ENCODE measurements at places on chromosomes 5 and 9.

- DNase-seq, result no peak
These were observed 111.0 kb upstream of the IL7R start for GRCh38 chr5:35745660-35746059.

DNA sequence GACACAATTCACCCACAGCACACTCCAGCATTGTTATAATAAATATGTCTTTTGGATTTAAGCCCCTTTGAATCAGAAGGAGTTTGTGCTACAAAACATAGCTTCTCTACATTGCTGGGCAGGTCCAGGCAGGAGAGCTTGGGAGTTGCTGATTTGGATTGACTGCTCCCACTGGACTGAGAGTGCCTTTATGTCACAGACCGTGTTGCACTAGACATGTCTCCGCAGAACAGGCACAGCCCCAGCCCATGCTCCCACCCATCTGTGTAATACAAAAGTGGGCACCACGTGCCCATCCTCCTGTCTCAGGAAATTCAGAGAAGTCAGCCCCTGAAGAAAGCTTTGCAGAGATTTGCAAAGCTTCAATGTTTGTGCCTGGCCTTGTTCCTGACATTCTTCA is 117.1 kb downstream of the MED10 start:
- no peak for DNase-seq

GRCh38 chr5:179795863-179796833 is 2.4 kb downstream of the LTC4S start:
- peak; percentile 55 for DNase-seq

DNA sequence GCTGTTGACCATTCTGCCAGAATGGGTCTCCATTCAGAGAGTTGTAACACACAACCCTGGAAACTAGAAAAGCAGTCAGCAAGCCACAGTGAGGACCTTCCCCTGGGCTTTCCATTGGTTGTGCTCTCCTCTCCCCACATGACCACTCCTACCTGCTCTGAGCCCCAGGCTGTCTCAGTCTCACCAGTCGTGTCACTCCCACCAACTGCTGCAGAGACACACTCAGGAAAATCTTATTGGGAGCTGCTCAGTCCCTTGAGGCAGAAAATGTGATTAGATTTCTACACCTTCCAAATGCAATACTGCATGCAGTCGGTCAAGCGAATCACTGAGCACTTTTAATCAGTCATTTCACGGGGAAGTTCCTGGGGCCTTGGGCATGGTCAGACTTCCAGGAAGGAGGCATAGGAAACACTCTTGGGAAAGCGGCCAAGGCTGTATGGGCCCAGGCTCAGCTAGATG is 284.2 kb upstream of the NMUR2 start:
- no peak for DNase-seq

- DNase-seq, result peak; percentile 50
These were observed 180.9 kb downstream of the NR3C1 start for GRCh38 chr5:143222287-143223231.

- DNase-seq, result no peak
These were observed 1215.9 kb downstream of the EFNA5 start for GRCh38 chr5:106454651-106455415.

DNA sequence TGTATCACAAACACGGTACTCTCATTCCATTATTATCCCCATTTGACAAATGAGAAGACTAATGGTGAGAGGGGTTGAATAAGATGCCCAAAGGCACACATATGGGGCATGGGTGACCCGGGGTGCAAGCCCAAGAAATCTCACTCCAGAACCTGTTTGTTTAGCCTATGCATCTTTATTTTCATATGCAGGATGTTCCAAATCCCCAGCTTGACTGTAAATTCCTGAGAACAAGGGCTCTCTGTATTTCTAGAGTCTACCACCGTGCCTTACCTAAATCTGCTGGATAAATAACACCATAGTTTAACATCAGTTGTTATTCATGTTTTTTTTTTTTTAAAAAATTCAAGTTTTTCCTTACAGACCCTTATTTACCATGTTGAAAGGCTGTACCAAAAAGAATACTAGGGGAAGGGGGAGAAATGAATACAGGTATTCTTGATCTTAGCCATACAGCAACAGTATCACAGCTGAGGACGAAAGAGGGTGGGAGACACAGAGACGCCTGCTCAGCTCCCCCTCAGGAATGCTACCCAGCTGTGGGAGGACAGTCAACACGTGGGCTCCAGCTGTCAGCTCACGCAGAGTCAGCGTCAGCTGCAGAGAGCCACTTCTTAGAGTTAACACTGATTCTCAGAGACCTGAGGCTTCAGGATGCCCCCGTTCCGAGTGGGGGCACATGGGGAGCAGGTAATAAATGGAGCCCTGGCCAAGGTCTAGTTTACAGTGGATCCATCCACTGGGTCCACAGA is 86.6 kb downstream of the MED27 start:
- DNase-seq, result no peak

GRCh38 chr5:96007051-96007450 is 45.4 kb upstream of the ELL2 start:
- no peak for DNase-seq

DNA sequence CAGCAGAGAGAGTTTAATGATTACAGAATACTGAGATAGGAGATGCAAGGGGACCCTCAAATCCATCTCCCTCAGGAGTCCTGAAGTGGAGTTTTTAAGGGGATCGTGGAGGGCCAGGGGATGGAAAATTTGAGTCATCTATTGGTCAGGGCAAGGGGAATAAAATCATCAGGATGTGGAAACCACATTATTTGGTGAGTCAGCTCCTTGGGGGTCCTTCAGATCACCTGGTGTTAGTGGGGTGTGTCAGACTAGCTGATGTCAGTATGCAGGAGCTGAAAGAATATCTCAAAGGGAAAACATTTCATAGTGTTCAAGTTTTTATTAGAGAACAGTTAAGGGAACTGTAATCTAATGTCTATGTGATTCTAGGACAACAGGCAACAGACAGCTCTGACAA is 183.0 kb upstream of the FTMT start:
- DNase-seq, result no peak

DNA sequence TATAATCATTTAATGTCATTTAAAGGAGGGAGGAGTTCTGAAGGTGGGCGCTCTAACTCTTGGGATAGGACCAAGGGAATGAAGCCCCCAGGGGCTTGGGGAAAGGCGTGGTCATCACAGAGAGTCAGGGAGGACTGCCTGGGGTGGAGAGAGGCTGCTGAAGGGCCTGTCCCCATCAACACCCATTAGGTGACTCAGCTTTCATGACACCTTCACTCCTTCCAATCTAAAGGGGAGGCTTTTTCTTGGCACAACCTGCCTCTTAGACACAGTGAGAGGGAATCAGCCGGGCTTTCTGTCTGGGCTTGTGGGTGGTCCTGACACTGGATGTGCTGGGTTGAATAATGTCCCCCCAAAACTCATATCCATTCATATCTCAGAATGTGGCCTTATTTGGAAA is 31.4 kb upstream of the ANKRD33B start:
- no peak for DNase-seq

- no peak for DNase-seq
These were observed 184.0 kb downstream of the CACNA1B start for GRCh38 chr9:138061631-138062030.

GRCh38 chr9:137280474-137281344 is 3.2 kb downstream of the TOR4A start:
- no peak for DNase-seq

DNA sequence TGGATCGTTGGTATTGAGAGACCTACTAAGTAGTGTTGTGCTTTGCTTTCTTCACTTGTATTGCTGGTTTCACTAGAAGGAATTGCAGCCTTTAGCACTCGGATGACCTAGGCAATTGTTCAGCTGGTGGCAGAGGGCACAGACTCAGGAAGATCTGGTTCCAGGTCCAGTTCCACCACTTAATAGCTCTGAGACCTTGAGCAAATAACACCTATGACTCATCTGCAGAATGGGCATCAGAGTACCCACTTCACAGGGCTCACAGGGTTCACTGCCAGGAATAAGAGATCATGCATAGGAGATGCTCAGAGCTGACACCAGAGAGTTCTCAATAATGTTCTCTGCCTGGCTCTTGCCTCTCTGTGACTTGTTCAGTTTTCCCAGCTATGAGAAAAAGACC is 133.6 kb downstream of the SIL1 start:
- DNase-seq, result no peak

- no peak for DNase-seq
These were observed 670.1 kb upstream of the CDH9 start for GRCh38 chr5:27708534-27708933.

DNA sequence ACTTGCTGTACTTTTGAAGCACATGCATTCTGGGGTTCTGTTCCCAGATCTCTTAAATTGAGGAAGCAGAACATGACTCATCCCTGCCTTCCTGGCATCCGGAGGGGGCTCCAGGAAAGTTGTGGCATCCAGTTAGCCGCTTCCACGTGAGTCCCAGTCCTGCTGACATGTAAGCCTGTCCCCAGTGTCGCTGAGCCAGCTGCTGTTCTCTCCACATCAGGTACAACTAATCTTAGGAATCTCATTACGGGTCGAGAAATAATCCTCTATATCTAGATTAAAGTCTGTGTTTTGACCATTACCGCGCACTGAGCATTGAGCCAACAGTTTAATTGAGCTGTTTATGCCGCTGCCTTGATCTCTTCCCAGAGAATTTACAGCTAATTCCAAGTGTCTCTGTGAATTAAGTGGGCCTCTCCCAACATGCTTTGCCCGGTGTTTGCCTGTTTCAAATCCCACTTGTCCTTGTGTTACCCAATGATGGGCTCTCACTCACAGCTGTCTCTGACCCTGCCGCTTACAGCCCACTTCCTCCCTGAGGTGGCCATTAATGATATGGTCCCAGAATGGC is 10.5 kb upstream of the SHB start:
- DNase-seq, result no peak

DNA sequence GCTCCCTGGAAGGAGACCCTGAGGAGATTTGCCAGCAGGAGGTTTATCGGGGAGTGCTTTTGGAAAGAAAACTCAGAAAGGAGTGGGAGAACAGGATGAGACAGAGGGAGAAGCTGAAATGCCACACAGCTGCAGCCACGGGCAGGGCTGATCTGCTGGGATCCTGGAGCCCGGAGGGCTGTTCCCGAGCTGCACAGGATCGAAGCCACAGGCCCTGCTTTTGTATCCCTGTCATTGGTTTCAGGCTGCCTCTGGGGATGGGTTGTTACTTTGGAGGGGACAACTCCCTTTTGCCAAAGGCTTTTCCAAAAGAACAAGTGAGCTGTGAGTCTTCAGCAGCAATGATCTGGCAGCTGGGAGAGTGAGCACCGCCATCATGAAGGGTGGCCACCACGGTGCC is 152.5 kb upstream of the PTCH1 start:
- DNase-seq, result no peak

- no peak for DNase-seq
These were observed 118.0 kb upstream of the BRINP1 start for GRCh38 chr9:119487118-119487827.

- DNase-seq, result no peak
These were observed 45.4 kb downstream of the FGF1 start for GRCh38 chr5:142640316-142641005.

- no peak for DNase-seq
These were observed 11.5 kb downstream of the ANXA6 start for GRCh38 chr5:151146061-151146460.

- no peak for DNase-seq
These were observed 48.4 kb downstream of the YIPF5 start for GRCh38 chr5:144122081-144122480.

- DNase-seq, result no peak
These were observed 9.0 kb upstream of the LRRTM2 start for GRCh38 chr5:138884094-138884493.

DNA sequence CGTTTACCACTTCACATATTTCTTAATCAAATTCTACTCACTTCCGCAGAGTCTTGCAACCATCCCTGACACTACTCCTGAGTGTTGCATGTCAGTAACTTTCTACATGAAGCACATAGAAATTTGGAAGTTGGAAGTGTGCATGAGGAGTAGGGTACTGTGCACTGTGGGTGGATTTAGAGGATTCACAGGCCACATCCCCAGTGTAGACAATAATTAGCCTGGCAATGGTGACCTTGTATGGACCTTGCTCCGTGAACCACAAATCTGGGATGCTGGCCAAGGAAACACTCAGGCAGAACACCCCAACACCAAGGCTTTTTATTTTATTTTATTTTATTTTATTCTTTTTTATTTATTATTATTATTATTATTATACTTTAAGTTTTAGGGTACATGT is 25.5 kb downstream of the CTSL start:
- no peak for DNase-seq
